Esophagus muscularis mucosa (tissue), 4 donors: ENCODE measurements at places on chromosomes 16 and 17. TPM values are rescaled to one million over a fixed set of nuclear protein-coding genes. Genes with fewer than 3 reads are reported as not detected.
A peak's percentile ranks its signal among the peaks of the same experiment; 100 is the strongest.

GRCh38 chr17:7250695-7251627, 573 bp downstream of the CTDNEP1 start:
- no peaks in the 10 kb centered on the region for H3K27me3 ChIP-seq
- H3K36me3 ChIP-seq, result peaks cover 33% of the 10 kb centered on the region
- peak overlapping the region; percentile 78 for H3K4me3 ChIP-seq
- peak overlapping the region; percentile 100 for H3K27ac ChIP-seq

- H3K27ac ChIP-seq, result no peak overlapping the region
- H3K36me3 ChIP-seq, result no peaks in the 10 kb centered on the region
- no peak for DNase-seq
- no peaks in the 10 kb centered on the region for H3K27me3 ChIP-seq
- H3K4me3 ChIP-seq, result no peak overlapping the region
Observed at GRCh38 chr17:38970128-38970527, 2.9 kb upstream of the FBXO47 start.

DNA sequence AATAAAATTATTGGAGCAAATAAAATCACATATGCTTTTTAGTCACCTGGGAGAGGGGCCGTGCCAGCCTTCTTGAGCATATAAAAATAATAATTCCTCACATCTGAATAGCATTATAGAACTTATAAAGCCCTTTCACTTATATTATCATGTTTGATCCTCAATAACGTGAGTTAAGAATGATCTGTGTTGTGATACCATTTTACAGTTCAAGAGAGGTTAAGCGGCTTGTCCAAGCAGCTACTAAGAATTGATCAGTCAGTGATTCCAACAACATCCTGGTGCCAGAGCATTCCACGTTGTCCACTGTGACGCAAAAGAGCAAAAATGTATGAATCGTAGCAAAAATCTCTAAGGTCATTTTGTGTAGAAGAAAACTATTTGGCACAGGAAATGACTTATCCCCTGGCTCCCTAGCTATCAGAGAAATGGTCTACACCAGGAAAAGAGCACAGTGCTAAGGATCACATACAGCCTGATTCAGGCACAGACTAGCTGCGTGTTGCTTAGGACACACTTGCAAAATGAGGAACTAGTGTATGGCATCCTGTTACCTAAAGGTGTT, 33.0 kb downstream of the ANKFN1 start:
- no peak for DNase-seq
- H3K4me3 ChIP-seq, result no peak overlapping the region
- H3K27me3 ChIP-seq, result no peaks in the 10 kb centered on the region

Gene IGSF6
- total RNA-seq, result 0.69 TPM

GRCh38 chr17:32912218-32912897, 15.6 kb upstream of the TMEM98 start:
- H3K27me3 ChIP-seq, result no peaks in the 10 kb centered on the region
- H3K4me1 ChIP-seq, result peaks cover 6% of the 10 kb centered on the region
- no peaks in the 10 kb centered on the region for H3K36me3 ChIP-seq
- peak; percentile 84 for DNase-seq
- H3K4me3 ChIP-seq, result peak overlapping the region; percentile 28

Gene MEIOC
- total RNA-seq, result not detected

DNA sequence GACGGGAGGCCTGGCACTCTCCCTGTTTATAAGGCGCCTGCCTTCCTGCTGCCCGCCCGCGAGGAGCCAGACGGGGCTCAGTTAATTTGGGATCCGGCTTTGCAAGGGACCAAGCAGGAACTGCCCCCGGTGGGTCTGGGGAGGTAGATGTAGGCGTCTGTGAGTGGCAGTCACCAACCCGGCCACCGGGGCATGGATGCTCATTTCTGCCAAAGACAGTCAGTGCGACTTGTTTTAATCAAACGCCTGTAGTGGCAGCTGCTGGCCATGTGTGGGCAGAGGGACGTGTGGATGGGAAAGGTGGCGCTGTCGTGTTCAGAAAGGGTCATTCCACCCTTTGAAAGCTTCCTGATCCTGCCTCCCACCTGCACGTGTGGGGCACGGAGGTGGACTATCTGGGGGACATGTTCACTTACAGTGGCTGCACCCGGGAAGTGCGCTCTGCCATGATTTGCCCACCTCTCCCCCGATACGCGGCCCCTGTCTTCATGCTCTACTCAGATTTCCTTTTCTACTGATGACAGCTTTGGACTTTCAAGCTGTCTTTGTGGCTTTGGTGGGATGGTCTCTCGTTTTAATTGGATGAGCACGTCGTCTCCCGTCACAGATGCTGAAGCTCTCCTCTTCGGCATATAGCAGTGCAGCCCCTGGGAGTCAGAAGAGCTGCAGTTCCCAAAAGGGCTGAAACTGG, 60.3 kb upstream of the CIBAR2 start:
- H3K36me3 ChIP-seq, result no peaks in the 10 kb centered on the region
- peak overlapping the region; percentile 31 for H3K27ac ChIP-seq
- peaks cover 93% of the 10 kb centered on the region for H3K4me1 ChIP-seq
- no peak for DNase-seq

DNA sequence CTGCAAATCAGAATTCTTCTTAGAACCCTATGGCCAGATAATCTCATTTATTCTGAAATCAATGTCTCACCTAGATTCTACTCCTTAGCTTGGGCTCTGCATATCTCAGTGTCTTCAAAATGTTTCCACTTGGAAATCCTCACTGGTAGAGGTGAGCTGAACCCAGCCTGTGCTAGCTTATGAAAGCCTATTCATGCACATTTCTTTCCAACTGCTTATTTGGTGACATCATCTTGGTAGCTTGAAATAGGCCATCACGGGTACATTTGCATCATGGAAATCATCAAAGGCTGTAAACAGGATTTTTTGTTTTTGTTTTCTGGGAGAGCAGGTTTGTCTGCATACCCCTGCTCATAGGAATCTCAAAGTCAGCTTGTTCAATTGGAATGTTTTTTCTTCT, 130.8 kb downstream of the KCNJ18 start:
- no peaks in the 10 kb centered on the region for H3K36me3 ChIP-seq
- no peak overlapping the region for H3K27ac ChIP-seq
- no peaks in the 10 kb centered on the region for H3K4me1 ChIP-seq
- H3K4me3 ChIP-seq, result no peak overlapping the region
- no peaks in the 10 kb centered on the region for H3K27me3 ChIP-seq

Gene CACNA1H
- 273 TPM for total RNA-seq

DNA sequence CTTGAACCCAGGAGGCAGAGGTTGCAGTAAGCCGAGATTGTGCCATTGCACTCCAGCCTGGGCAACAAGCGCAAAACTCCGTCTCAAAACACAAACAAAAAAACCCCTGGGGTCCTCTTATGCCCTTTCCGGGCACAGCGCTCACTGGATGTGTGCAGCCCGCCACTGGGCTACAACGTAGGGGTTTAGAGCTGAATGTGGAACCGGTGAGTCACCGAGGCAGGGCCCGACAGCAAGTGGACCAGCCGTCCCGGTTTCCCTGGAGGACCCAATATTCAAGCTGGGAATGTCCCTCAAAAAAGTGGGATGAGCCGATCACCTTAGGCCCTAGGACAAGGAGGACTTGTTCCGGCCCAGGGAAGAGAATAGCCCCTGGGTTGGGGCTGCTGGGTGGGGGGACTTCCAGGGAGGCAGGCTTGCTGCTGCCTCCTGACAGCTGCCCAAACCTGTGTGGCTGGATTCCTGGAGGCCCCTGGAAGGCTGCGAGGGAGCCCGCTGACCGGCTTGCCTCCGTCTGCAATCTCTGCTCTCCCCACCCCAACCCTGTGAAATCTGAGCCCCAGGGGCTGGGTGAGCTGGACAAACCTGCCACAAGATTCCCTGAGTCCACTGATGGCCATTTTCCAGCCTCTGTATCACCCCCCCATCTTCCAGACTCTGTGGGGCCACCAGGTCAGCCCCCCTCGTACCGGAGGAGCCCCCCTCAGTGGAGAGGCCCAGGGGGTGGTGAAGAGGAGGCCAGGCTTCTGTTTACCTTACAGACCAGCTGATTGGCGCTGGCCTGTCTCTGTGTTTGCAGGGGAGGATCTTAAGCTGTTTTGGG, 2.9 kb upstream of the CLDN9 start:
- no peak overlapping the region for H3K27ac ChIP-seq
- H3K27me3 ChIP-seq, result no peaks in the 10 kb centered on the region
- DNase-seq, result no peak
- H3K36me3 ChIP-seq, result no peaks in the 10 kb centered on the region
- no peak overlapping the region for H3K4me3 ChIP-seq
- H3K4me1 ChIP-seq, result peaks cover 10% of the 10 kb centered on the region

DNA sequence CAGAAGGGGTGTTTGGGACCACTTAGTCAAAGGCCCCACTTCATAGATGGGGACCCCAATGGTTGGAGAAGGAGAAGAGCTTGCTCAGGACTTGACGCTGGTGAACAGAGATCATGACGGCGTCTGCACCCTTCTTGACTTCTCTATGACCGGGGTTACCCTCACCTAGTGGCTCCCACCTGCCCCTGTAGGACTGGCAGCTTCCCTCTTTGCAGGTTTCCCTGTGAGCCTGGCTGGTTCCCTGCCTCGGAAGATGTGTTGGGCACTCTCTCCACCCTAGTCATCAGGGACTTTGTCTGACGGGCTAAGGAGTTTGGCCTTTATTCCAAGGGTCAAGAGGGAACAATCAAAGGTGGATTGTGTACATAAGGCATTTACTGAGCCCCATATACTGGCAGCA, 22.7 kb downstream of the TBX4 start:
- H3K4me1 ChIP-seq, result no peaks in the 10 kb centered on the region
- no peak overlapping the region for H3K27ac ChIP-seq
- no peak for DNase-seq
- peaks cover 28% of the 10 kb centered on the region for H3K27me3 ChIP-seq
- H3K4me3 ChIP-seq, result no peak overlapping the region

- H3K27ac ChIP-seq, result no peak overlapping the region
- DNase-seq, result no peak
- no peak overlapping the region for H3K4me3 ChIP-seq
- no peaks in the 10 kb centered on the region for H3K36me3 ChIP-seq
- no peaks in the 10 kb centered on the region for H3K27me3 ChIP-seq
- H3K4me1 ChIP-seq, result no peaks in the 10 kb centered on the region
Observed at GRCh38 chr16:11481987-11482386, 104.7 kb downstream of the LITAF start.
